ENCODE measurements at places on chromosomes 3 and 15.

GRCh38 chr15:66701422-66702034, 508 bp upstream of the SMAD6 start:
- DNase-seq: peak; percentile 44

DNA sequence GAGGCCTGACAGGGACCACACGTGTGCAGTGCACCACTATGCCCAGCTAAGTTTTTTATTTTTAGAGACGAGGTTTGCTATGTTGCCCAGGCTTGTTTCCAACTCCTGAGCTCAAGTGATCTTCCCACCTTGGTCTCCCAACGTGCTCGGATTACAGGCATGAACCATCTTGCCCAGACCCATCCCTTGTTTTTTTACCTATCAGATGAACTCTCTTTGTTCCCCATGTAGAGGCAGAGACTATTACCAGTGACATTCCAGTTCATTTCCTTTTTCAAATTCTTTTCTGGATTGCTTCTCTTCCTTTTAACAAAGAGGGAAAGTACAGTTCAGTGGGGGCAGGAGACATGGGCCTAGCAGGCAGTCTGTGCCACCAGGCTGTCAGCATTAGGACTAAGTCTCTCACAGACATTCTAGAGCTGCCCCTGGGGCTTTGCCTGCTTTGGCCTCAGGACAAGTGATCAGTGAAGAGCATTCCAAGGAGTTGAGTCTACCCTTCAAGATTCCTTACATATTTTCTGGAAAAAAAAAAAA, 103.5 kb upstream of the SLC7A14 start:
- no peak for DNase-seq

- no peak for DNase-seq
These were observed 77.7 kb downstream of the CEMIP start for GRCh38 chr15:80856809-80857377.

DNA sequence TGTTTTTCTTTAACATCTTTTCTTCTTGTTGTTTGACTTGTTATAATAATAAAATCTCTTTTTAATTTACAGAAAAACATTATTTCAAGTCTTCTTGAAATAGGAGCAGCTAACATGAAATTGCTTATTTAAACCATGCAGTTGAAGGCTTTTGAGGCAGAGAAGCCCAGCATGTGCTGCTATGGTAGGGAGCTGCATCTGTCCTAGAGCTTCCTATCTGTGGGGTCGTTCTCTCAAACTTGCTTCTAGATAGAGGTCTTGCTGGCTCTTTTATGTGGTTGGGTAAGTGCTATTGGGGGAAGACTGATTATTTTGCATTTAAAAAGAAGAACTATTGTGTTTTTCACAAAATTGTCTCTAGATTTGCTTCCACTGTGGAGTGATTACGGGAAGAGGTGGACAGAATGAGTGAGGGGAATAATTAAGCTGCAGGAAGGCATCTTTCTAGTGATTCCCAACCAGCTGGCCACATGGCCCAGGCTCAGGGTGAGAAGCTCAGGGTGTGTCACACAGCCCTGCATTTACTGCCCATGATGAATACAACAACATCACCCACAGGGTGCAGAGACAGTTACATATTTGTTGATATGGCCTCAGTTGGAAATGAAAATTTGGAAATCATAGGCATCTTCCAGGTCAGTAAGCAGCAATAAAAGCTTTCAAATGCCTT, 98.7 kb downstream of the CHST2 start:
- no peak for DNase-seq

DNA sequence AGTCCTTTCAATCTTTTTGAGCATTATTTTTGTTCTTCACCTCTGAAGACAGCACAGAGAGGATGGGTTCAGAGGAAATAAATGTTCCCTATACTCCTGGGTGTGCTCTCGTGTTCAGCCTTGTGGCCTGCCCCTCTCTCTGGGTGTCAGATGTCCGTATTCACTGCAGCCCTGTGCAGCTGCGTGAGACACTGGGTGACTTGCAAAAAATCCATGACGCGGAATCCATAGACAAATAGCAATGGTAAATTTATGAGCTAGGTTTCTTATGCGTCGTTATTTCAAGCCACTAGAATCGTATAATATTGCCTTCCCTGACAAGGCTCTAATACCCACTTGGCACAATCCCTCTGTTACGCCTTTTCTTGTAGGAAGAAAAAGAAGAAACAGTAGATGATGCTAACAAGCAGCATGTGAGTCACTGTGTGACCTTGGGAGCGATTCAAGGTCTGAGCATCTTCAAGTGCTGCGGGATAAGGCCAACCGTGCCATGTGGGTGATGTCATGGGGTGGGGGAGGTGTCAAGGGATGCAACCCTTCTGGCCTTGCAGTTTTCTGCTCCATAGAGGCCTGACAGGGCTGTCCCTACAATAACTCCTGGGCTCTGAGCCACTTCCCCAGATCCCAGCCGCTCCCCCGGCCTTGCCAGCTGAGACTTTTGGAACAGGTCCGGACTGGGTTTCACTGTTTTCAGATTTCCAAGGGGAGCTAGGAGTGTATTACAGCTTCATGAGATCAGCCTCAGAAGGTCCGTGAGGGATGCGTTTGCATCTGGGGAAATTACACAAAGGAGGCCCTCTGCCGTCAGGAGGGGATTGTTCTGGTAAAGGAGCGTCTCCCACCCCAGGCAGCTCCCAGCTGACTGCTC, 47.6 kb upstream of the POMGNT2 start:
- no peak for DNase-seq

DNA sequence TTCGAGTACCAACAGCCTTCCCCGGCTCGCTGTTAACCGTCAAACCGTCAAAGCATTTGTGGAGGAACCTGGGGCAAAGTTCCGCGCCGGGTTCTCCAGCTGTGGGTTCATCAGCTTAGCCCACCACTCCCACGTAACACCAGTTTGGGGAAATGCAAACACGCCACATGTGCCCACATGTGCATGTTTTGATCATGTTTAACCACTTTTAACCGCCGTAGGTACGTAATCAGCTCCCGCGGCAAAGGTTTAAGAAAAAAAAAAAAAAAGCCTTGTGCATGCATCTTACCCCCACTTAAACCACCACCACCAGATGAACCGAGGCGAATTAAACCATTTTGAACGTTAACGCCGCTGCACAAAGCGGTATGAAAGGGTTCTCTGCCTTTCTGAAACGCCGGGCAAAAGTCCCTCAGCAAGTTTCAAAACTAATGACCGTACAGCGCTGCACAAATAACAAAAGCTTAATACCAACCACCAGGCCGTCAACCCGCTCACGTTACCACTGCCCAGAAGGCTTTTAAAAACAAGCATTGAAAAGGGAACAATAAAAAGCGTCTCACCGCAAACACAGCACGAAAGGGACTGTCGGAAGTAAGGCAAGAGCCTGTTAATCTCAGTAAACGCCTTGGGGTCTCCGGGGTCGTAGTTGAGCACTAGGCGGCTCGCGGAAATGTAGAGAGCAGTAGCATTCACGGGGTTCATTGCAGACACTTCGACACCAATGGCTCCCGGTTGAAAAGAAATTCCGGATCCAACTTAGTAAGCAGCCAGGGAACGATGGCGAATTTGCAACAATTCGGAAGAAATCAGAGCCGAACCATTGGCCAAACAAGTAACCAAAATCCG, 1.5 kb downstream of the MSL2 start:
- peak; percentile 60 for DNase-seq

DNA sequence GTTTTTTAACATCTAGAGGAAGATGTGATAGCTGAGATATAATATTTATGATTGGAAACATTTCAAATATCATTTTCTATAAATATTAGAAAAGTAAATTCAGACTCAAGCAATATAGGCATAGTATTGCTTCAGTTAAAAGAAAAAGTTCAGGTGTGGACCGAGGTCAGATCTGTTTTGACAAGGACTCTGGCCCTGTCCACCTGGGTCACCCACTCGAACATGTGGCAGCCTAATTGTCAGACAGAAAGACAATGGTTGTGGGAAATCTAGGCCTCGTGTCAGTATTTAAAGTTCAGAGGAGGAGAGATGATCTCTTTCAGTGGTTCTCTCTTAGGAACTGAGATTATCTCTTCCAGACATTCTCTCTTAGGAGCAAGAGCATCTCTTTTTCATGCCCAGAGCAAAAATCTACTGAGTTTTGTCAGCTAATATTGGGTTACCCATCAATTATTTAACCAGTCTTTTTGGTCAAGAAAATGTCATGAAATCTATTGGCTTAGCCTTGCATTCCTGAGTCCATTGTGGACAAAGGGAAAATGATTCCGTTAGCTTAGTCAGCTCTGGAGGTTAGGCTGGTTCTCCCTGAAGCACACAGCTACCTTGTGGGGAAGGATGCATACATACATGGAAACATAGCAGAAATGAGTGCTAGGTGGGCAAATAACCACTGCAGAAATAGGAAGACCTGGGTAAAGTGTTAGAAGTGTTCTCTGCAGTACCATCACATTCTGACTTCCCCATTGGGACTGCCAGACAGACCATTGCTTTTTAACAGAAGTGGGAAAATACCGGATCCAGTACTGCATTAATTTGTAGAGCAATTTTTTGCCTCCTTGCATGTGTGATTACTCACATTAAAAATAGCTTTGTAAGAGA, 343.3 kb downstream of the GRM7 start:
- DNase-seq: no peak

DNA sequence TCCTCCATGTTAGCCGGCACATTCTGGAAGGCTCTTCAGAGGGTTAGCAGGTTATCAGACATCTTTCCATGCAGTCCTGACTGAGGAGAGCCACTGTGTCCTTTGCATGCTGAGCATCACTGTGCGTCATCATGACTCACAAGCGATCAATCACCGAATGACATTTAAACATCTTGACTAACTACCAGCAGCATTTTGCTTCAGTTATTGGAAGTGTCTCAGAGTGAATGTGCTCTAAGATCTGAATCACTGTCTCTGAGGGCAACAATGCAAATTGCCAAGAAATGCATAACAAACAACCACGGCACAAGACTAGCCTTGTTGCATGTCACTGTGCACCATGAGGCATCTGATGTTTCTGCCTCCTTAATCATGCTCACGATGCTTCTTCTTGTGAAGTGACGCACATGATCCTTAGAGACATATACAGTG, 18.3 kb upstream of the ATP8B4 start:
- DNase-seq: no peak

DNA sequence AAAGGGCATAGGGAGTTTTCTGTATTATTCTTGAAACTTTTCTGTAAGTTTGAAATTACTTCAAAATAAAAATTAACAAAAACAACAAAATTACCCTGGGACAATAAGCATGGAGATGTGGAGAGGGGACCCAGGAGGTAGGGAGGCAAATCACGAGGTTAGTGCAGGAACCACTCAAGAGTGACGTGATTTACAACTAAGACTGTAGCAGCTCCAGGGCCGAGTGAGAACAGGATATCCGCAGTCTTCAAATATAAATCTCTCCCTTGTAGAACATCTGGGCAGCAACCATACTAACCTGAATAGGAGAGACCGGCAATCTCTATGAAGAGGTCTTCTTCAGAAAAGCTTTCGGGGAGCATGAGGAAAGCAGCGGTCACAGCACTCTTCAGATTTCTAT, 17.3 kb downstream of the TAMM41 start:
- no peak for DNase-seq

- DNase-seq: no peak
These were observed 10.2 kb downstream of the MUC4 start for GRCh38 chr3:195801251-195802183.

DNA sequence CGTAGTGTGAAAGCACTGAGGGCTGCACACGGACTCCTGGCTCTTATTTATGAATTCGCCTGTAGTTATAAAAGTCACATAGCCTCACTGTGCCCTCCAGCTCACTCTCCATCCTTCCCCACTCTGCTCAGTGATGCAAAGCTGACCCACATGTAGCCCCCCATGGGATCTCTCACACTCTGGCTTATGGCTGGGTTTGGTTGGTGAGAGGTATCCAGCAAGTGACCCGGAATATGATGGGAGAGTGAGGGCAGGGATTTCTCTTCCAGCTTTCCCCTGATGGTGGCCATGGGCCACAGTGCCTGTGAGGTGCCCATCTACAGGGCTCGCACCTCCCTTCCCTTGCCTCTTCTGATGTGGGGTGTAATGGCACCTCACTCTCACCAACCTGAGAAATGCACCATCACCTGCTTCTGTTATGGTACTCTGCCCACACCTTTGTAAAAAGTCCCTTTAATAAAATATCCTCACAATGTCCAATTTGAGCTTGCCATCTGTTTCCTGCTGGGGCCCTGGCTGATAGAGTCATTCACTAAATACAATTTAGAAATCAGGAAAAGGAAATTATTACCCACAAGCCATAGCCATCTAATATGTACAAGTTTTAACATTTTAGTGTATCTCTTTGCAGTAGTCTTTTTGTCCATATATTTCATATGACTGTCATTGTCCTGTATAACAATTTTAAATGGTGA, 93.6 kb downstream of the SCN11A start:
- no peak for DNase-seq

DNA sequence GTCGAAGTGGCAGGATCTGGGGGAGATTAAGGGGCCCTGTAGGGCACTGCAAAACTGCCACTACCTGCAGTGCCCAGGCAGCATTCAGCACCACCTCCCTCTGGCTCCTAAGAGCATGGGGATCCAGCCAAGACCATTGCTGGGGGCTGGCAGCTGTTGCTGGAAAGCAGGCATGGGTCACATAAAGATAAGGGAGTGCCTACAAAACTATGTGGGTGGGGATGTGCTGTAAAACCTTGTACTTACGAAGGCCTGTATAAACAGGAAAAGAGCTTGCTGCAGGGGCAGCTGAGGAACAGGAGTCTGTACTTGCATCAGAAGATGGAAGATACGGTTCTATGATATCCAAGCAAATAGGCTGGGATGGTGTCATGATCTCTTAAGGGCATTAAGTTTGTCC, 27.1 kb downstream of the IL20RB start:
- no peak for DNase-seq

DNA sequence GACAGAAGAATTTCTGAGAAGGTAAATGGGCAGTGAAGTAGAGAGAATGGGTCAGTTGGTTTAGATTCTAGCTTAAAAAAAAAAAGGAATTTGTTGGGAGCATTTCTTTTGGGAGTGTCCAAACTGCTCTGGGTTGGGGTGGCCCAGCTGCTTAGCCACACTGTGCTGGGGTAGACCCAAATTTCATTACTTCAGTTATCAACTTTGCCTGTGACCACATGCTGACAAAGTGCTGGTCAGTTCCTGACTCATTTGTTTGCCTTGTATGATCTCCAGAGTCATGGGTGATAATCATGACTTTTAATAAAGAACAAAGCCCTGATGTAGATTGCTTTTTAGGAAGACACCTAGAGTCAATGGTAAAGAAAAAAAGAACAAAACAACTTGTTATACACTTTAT, 121.5 kb upstream of the FGF7 start:
- no peak for DNase-seq

- no peak for DNase-seq
These were observed 102.7 kb downstream of the TBC1D5 start for GRCh38 chr3:17639765-17640164.

- no peak for DNase-seq
These were observed 116.5 kb upstream of the FGF7 start for GRCh38 chr15:49306551-49306950.

DNA sequence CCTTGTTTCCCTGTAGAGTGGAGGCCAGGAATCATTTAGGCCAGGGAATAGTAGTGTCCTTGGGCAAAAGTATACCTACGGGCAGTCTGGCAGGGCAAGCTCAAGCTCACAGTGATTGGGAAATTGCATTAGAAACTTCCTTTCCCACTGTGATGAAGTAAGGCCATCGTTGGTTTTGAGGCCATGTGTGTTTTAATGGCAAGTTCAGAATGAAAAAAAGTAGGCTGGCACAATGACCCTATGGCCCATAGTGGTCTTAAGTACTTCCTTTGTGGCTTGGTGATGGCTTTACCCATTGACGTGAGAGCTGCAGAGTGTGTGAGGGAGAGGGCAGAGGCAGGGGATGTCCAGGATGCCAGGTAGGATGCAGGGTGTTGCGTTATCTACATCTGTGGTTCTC, 28.8 kb downstream of the LIMD1 start:
- DNase-seq: no peak

- no peak for DNase-seq
These were observed 26.4 kb upstream of the TNFAIP8L3 start for GRCh38 chr15:51121118-51121517.
